Muscle of arm (tissue), 14 donors: ENCODE measurements at places on chromosomes 2 and 18. TPM values are rescaled to one million over a fixed set of nuclear protein-coding genes. Genes with fewer than 3 reads are reported as not detected.

Gene SIX3
- not detected for polyA plus RNA-seq

Gene WDR12
- polyA plus RNA-seq = 58.9 TPM

Gene CERS6
- polyA plus RNA-seq = 59.2 TPM

Gene POTEJ
- not detected for polyA plus RNA-seq

Gene ANKRD62
- polyA plus RNA-seq = not detected

Gene ZNF396
- polyA plus RNA-seq = 0.84 TPM

Gene ERICH2
- 2.4 TPM for polyA plus RNA-seq

Gene TSPYL6
- polyA plus RNA-seq = not detected

Gene ASPRV1
- 3.2 TPM for polyA plus RNA-seq

Gene MYOM1
- polyA plus RNA-seq = 883 TPM

Gene MC2R
- polyA plus RNA-seq = 1.9 TPM

Gene SCN3A
- polyA plus RNA-seq = 0.38 TPM
